Cardiac muscle cell (in vitro differentiated cells and primary cell): ENCODE measurements at places on chromosomes 6 and 20. TPM values are rescaled to one million over a fixed set of nuclear protein-coding genes. Genes with fewer than 3 reads are reported as not detected.

The MLN gene
- not detected in 2 replicates for total RNA-seq

The KCNK16 gene
- not detected in 2 replicates for total RNA-seq

The DEFB132 gene
- not detected in 2 replicates for total RNA-seq

The TSPYL1 gene
- total RNA-seq, result 59.9 and 65.2 TPM in 2 replicates

The PLTP gene
- total RNA-seq, result 71.7 and 90.9 TPM in 2 replicates

The NRM gene
- 13.7 and 17.2 TPM in 2 replicates for total RNA-seq

The RING1 gene
- total RNA-seq, result 37.0 and 51.4 TPM in 2 replicates

The FABP7 gene
- total RNA-seq, result 2.2 and 3.4 TPM in 2 replicates

The HAO1 gene
- total RNA-seq, result not detected in 2 replicates

The ARMC12 gene
- 0.56 and 4.1 TPM in 2 replicates for total RNA-seq
